Stimulated activated CD4-positive, alpha-beta T cell treated with anti-CD3 and anti-CD28 coated beads, Interleukin-4, amount 100 ng/mL, for 48 hours (primary cell): ENCODE measurements at places on chromosomes 6 and 20.

DNA sequence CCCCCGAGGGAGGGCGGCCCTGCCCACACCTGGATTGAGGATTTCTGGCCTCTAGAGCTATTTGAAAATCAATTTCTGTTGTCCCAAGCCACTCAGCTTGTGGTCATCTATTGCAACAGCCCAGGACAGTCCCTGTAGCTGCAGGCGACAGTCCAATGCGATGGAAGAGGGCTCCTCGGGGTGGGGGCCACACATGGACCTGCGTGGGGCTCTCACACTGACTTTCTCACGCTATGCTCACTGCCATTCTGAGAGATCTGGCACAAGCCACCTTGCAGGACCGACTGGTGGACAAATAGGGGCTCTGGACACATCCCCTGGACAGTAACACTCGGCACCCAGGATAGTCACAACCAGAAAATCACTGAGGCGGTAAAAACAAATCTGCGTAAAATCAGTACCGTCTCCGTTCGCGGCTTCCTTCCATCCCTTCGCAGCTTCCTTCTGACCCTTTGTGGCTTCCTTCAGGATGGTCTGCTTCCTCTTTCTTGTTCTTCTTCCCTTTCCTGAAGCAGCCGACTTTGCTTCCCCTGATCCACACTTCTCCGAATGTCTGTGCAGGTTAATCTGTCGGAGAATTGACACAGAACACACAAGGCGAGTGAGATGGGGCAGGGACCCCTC is 21.8 kb downstream of the CTCFL start:
- DNase-seq, result no peak

GRCh38 chr6:39419607-39420006 is 97.1 kb upstream of the KCNK16 start:
- DNase-seq, result no peak

DNA sequence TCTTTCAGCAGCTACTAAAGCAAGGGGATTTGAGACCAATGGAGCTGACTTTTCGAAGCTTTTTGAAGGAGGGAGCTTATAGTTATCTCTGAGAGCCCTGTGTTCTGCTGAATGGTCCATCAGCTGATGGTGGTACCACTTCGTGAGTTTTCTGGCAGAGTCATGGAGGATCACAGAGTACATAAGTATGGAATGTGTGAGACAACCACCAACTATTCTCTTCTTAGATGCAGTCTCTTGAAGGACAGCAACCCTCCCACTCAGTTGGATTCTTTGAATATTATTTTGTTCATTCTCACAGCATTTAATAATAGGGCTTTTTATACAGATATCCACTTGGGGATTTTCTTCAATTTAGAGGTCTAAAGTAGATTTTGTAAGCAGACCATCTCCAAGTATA is 75.3 kb downstream of the ELOVL2 start:
- no peak for DNase-seq

- DNase-seq, result peak; percentile 49
These were observed 6.8 kb upstream of the USP49 start for GRCh38 chr6:41901882-41902519.

GRCh38 chr20:1469925-1470571 is 3.4 kb upstream of the NSFL1C start:
- DNase-seq, result no peak

GRCh38 chr20:63120808-63121090 is 95.2 kb downstream of the YTHDF1 start:
- no peak for DNase-seq

GRCh38 chr20:57959018-57959417 is 249.2 kb upstream of the PMEPA1 start:
- DNase-seq, result no peak

DNA sequence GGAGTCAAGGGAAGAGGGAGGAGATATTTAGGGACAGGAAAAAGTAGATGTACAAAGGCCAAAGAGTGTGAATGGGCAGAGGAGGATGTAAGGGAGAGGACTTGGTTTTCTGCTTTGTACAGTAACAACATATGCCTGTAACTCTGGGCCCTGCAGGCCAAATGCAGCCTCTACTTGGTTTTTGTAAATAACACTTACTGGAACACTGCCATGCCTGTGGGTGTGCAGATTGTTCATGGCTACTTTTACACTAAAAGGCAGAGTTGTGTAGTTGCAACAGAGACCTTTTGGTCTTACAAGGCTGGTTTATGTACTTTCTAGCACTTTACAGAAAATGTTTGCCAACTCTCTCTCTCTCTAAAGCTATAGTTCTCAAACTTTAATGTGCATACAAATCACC is 157.1 kb downstream of the PHACTR1 start:
- DNase-seq, result no peak

- no peak for DNase-seq
These were observed 107.7 kb downstream of the JPH2 start for GRCh38 chr20:44079291-44079690.

GRCh38 chr6:12555267-12555666 is 161.3 kb upstream of the PHACTR1 start:
- DNase-seq, result no peak

DNA sequence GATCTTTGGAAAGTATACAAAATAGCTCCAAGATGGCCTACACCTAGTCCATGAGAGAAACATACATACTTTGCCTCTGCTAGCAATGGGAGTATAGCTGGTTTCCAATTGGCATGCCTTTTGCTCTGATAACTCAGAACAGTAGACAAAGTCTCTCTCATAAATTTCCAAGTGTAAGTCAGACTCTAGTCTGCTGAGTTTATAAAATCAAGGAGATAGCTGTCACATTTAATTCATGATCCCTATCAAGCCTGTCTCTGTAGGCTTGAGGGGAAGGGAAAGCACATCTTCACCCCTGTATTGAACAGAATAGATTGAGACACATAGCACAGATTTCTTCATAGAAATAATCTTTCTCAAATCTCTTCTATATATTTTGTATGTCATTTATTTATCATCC is 87.8 kb upstream of the HTR1B start:
- DNase-seq, result no peak

- DNase-seq, result no peak
These were observed 45.4 kb downstream of the L3MBTL3 start for GRCh38 chr6:130063806-130064205.

GRCh38 chr6:152948150-152948768 is 34.6 kb downstream of the FBXO5 start:
- no peak for DNase-seq

GRCh38 chr20:51696304-51697071 is 71.7 kb downstream of the ATP9A start:
- DNase-seq, result no peak

- DNase-seq, result no peak
These were observed 31.6 kb upstream of the HLA-G start for GRCh38 chr6:29796026-29796425.

- DNase-seq, result no peak
These were observed 278.4 kb upstream of the STXBP5 start for GRCh38 chr6:146925846-146926245.

DNA sequence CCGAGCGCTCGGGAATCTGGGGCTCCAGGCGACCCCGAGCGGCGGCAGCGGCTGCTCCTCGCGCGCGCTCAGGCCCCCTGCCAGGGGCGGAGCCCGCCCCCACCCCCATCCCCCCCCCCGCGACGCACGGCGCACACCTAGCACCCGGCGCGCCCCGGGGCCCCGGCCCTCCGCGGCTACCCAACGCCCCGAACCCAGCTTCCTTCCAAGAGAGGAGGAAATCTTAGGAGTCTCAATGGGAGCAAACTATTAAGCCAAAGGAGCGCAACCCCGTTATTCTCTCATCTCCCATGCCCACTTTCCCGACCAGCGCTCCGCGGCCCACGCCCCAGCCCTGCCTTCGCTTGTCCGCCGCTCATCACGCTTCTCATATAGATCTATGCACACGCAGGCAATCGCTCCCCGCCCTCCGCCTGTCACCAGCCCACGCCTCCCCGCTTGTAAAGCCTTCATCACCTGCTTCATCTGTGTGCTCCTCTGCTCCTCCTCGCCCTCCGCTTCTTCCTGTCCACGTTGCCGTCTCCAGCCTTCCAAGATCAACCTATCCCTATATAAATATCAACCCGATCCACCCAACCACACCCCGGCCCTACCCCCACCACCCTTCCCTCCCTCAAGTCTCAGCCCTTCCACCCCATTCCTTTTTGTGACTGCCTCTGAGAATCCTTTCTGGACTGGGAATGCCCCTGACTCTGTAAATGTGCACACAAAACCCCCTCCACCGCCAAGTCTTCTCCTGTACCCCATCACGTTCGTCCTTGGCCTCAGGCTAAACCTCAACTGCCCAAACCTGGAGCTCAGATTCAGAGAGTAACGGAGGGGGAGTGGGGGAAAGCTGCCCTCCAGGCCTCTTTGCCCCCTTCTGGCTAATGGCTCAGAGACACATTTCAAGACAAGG is at the start of gene DLK2:
TSS of gene DLK2 (minus strand) at position 18 of the 898 bp plus-strand sequence. CDS start 723 bp downstream, outside the sequence.
- peak; percentile 43 for DNase-seq

GRCh38 chr6:118203545-118203944 is 296.5 kb downstream of the SLC35F1 start:
- DNase-seq, result no peak

DNA sequence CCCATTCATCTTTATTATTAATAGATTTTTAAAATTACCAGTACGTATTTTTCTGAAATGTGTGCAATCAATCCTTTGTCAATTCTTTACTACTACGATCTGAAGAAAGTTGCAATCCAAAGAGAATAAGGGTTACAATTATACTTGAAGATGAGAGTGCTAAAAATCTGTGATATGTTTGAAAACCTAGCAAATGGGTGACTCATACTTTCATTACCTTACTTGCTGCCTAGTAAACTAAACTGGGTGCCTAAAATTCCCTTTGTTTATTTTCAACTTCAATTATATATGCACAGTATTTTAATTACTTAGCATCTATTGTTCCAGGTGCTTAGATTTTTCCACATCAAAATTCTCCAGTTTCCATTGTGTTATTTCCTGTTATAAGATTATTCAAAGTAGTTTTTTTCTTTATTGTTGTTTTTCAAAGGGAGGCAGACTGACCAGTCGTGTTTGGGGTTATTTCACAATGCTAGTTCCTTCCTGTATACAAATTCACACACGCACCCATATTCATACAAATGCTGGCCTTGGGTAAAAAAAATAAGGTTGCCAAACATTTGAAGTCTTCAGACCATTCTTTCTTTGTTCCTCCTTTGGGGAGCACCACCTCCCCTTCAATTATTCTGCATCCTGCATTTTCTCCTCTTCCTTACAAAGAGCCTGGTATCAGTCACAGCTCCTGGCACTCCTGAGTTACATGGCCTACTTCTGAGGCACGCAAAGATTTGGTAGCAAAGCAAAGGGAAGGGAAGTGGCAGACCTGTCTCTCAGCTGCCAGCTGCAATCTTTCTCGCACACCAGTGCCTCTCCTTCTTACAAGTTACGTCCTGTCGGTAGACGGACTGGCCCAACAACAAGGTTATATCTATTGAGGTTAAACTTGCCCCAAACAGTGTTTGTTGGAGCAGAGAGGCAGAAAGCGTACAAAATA is 16.2 kb upstream of the FAM135A start:
- no peak for DNase-seq

GRCh38 chr20:32562495-32562911 is 22.6 kb downstream of the NOL4L start:
- DNase-seq, result no peak

GRCh38 chr6:148309301-148309700 is 33.3 kb upstream of the SASH1 start:
- DNase-seq, result no peak

GRCh38 chr20:18057994-18058349 is 256 bp upstream of the OVOL2 start:
- no peak for DNase-seq
